NCI-H2029 (cell line): ENCODE measurements at places on chromosomes 12 and 14.
A peak's percentile ranks its signal among the peaks of the same experiment; 100 is the strongest.

DNA sequence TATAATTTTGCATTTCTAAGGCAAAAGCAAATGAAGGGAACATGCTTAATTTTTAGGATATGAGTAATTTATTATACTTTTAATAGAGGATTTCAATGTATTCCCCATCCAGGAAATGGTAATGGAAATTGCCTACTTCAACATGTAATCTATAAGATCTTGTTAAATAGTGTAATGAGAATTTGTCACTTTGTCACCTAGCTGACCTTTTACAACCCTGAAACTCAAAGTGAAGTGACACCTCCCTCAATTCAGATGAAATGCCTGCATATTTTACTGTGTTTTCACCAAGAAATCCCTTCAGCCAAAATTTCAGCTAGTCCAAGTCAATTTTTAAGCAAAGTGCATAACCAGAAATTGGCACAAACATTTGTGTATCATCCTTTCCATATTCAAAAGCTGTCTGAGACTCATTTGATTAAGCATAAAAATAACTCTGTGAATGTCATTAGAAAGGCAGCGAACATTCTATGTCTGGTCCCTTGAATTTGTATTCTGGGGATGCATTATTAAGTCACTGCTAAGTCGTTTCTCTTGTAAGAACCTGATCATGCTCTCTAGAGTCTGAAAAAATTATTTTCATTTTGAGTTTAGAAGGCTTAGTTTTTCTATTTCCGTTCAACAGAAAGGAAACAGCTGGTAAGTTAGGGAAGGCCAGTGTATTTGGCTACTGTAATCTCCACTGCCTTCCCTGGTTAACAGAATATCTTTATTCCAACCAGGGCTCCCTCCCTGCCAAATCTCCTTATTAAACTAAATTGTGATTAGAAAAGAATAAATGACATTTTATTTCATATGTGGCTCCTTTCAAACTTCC is 100.8 kb downstream of the IGF1 start:
- DNase-seq: no peak

DNA sequence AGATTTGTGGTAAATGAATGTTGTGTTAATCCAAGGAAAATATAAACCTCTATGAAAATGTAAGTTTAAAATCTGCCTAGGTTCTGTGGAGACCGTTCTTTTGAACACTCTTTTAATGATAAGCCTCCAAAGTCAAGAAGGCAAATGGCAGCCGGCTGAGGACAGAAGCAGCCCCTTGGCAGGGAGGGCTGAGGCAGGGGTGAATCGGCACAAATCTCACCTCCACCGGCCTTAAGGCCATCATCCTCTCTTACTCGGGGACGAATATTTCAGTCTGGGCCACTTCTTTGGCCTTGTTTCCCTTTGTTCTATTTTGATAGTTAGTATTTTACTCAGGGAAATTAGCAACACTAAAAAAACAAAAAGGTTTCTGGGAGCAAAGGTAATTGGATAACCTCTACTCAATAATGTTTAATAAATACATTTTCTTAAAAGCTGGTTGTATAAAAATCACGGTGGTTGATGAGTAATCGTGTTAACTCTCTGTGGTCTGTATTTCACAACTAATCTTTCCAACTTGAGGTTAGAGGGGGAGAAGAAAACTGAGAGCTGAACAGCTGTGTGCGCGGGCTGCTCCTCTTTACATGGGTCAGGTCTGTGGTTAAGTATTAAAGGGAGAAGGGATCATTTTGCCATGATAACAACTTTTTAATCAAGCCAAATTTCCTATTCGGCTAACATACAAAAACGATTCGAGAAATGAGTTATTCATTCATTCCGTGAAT is 18.6 kb downstream of the LGMN start:
- no peak for DNase-seq

- DNase-seq: no peak
Measured at GRCh38 chr14:54189748-54190354, 207.0 kb upstream of the CDKN3 start.

- DNase-seq: no peak
Measured at GRCh38 chr14:93895023-93895604, 32.0 kb upstream of the FAM181A start.

DNA sequence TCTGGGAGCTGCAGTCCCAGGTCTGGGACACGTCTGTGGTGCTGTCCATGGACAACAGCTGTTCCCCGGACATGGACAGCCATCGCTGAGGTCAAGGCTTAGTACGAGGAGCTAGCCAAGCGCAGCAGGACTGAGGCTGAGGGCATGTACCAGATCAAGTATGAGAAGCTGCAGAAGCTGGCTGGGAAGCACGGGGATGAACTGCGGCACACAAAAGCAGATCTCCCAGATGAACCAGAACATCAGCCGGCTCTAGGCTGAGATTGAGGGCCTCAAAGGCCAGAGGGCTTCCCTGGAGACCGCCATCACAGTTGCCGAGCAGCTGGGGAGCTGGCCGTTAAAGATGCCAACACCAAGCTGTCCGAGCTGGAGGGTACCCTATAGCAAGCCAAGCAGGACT is 375.3 kb downstream of the SEC23A start:
- no peak for DNase-seq

GRCh38 chr14:68466491-68466977 is 326.3 kb downstream of the ZFP36L1 start:
- no peak for DNase-seq

DNA sequence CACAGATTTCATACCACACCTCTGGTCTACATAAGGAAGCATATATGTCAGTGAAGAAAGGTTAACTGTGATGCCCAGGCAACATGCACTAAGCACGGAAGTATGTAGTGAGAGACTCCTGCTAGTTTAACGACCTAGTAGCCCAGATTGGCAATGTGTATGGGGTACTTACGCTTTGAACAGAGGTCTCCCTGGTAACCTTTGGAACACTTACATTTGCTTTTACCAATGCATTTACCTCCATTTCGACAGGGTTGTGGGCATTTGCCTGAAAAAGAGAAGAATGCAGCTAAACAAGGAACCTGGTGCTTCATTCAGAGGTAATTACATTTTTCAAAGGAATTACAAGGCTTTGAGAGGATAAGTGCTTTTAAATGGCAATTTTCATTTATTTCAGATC is 65.2 kb downstream of the WIF1 start:
- no peak for DNase-seq

- peak; percentile 38 for DNase-seq
Measured at GRCh38 chr12:81644503-81644902, 114.6 kb downstream of the PPFIA2 start.

DNA sequence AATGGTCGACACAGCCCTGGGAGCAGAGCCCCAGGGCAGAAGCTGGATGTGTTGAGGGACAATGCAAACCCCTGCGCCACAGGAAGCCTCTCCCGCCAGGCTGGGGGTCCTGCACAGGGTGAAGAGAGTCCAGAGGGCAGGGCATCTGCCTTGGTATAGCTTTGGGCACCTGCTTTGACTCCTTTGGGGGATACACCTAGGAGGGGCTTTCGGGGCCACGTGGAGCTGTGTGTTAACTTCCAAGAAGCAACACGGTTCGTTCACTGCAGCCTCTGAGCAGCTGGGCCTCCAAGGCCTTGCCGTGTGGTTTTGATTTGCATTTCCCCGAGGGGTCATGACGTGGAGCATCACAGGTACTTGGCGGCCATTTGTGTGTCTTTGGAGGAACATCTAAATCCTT is 5.8 kb upstream of the PUS1 start:
- DNase-seq: no peak

DNA sequence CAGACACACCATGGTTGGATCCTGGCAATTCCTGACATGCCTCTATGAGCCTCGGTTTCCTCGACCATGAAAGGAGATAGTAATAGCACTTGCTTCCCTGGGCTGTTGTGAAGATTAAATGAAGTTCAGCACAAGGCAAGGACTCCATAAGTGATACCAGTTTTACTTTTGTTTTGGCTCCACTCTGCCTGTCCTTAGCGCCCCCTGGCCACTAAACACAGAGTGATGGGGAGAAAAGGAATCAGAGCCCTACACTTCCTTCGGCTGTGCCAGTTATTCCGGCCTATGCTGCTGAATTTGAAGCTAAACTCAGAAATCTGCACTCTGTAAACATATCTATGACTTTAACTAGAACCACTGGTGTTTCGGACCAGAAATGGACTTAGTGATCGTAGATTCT is 173.8 kb downstream of the C12orf75 start:
- no peak for DNase-seq

- DNase-seq: no peak
Measured at GRCh38 chr14:99041141-99041819, 230.7 kb downstream of the BCL11B start.

GRCh38 chr12:54222609-54223008 is 33.8 kb upstream of the SMUG1 start:
- DNase-seq: no peak

GRCh38 chr12:30213166-30213565 is 429.4 kb upstream of the TMTC1 start:
- no peak for DNase-seq

- no peak for DNase-seq
Measured at GRCh38 chr12:126907900-126908764, 1358.8 kb upstream of the TMEM132C start.

GRCh38 chr12:34396006-34396860 is 373.9 kb downstream of the ALG10 start:
- no peak for DNase-seq

DNA sequence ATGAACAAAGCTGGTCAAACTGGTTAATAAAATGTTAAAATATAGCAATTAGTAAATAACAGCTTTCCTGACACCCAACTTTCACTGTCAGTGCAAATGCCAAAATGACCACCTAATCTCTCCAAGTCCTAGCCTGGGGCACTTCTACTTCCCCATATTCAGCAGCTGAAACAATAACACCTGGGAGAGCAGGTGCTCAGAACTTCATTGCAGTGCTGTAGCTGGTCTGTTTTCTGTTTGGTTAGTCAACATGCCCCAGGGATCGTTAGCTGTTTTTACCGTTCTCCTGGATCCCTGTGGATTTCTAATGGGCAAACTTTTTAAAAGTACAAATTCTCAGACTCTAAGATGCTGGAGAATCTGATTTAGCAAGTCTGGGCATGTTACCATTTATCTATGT is 759.7 kb downstream of the GALC start:
- no peak for DNase-seq

GRCh38 chr14:44372807-44373489 is 134.1 kb downstream of the FSCB start:
- no peak for DNase-seq

DNA sequence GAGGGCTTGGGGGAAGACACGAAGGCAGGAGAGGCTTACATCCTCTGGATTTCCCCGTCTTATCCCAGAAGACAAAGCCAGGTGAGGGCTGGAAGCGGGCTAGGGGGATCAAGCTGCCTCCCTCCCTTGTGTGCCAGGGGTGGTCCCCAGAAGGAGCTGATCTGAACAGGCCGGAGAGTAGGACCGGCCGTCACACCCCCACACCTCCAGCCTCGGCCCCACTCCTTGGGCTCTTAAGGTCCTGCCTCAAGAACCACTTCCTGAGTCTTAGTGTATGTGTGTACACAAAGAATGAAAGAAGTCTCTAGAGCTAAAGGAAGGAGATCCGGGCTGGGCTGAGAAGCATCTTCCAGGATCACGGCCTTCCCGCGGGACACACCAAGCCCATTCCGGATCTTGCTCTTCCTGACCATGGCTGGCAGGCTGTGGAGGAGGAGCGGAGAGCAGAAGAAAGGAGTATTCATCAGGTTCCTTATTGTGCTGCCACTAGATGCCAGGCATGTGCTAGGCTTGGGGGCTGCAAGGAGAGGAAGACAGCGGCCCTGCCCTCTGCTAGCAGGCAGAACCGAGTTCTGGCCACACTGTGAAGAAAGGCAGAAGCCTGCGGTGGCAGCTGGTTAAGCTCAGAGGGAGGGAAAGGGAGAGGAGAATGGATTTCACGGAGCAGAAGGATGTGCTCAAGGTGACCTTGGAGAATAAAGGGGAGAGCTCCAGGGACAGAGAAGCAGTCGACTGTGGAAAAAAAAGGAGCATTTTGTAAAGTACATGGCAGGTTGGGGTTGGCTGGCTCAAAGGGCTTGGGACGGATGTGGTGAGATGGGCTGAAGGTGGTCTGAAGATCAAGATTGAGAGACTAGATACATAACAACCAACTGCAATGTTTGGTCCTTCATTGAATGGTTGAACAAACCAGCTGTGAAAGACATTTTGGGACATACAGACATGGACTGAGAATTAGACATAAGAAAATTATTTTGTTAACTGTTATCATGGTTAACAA is 1.3 kb upstream of the CD63 start:
- DNase-seq: no peak

- DNase-seq: no peak
Measured at GRCh38 chr14:56570295-56570694, 9.3 kb upstream of the TMEM260 start.

- DNase-seq: no peak
Measured at GRCh38 chr14:100426314-100426713, 103.2 kb downstream of the SLC25A47 start.

GRCh38 chr12:24848941-24849477 is 99.9 kb downstream of the BCAT1 start:
- DNase-seq: no peak

GRCh38 chr14:98341211-98341610 is 930.8 kb downstream of the BCL11B start:
- no peak for DNase-seq
